Renal cortex interstitium (tissue), 15 donors: ENCODE measurements at places on chromosomes 16 and 17. TPM values are rescaled to one million over a fixed set of nuclear protein-coding genes. Genes with fewer than 3 reads are reported as not detected.

DNA sequence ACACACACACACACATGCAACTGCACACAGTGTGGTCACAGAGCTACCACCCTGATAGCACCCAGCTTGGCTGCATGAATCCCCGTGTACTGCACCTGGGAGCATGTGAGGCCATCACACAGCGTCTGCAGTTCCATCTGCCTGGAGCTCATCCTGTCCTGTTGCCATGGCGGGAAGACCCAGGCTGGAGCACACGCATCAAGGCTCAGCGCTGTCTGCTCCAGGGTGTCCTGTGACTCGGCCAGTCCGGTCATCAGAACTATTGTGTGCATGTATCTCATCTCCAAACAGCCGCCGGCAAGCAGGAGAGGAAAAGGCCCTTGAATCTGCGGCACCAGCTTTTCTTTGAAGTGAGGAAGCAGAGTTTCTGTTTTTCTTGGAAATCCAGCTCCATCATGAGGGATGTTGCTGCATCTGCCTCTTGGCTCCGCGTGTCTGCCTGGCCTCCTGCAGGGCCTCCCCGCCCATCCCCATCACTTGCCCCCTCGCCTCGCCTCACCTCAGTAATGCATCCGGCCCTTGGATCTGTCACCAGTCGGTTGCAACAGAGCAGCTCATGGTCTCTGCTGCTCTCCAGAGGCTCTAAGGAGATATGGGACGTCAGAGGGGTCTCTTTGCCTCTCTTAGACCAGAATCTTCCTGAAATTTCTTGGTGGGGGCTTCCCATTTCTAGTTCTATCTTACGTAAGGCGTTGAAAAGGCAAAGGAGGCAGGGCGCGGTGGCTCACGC, 23.7 kb downstream of the CACNG4 start:
- DNase-seq = no peak

DNA sequence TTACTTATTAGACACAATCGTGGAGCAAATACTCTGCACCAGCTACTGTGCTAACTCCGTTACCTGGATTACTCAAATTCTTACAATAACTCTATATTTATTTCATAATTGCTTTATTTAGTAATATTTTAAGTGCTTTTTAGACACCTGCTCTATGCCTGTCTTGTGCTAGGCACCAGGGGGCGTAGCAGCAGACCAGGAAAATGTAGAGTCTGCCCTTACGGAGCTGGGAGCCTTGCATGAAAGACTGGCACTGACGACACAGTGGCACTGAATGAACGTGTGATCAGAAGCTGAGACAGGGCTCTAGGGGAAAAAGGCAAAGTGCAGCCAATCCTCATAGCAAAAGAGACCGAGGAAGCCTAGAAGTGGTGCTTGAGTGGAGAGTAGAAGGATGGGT, 486.5 kb downstream of the CDH13 start:
- DNase-seq = no peak

- no peak for DNase-seq
These were observed 6.4 kb upstream of the SOCS3 start for GRCh38 chr17:78366109-78366848.

GRCh38 chr16:22684574-22685458, 129.1 kb upstream of the HS3ST2 start:
- DNase-seq = no peak

GRCh38 chr16:58345574-58346354, 46.5 kb upstream of the GINS3 start:
- DNase-seq = no peak

DNA sequence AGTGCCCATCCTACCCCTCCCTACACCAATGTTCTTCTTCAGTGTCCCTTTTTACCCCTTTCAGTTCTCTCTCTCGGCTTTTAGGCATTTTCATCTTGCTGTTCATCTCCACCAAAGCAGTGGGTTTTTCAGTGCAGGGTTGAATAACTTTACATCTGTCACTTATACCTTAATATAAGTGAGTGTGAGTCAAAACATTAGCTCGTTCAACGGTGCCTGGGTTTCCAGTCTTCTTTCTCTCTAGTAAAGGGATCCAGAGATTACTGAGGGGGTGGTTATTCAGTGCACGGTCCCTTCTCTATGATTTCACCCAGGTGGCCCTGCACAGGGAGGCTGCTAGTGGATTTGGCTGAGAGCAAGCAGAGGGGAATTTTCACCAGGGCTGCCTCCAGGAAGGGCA, 210.6 kb upstream of the CDH5 start:
- no peak for DNase-seq

GRCh38 chr17:71753070-71753469, 367.8 kb upstream of the SOX9 start:
- DNase-seq = no peak

DNA sequence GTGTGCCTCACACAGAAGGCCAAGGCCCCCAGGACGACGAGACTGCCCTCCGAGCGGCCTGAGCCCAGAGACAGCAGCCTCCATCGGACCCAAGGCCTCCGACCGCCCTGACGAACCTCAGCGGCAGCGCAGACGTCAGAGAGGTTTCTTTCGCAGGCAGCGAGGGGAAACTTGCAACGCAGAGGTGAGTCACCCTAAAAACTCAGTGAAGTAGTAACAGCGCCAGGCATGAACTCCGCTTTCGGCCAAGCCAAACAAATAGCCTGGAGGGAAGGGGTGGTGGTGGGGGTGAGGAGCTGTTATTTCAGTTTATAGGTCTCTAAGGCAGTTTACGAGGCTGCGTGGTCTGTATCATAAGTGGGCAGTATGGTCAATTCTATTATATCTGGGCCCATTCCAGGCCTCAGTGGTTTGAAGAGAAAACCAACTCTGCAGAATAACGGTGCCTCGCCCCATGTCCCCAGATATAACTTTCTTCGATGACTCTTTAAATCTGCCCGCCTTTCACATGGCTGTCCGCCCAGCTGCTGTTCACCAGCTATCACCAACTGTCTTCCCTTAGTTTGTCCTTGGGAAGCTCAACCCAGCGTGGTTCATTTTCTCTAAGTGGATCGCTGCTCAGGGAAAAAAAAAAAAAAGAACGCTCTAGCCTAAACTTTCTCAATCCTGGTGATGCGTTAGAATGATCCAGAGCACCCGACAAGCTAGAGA, 43.5 kb upstream of the FOXF1 start:
- DNase-seq = no peak

DNA sequence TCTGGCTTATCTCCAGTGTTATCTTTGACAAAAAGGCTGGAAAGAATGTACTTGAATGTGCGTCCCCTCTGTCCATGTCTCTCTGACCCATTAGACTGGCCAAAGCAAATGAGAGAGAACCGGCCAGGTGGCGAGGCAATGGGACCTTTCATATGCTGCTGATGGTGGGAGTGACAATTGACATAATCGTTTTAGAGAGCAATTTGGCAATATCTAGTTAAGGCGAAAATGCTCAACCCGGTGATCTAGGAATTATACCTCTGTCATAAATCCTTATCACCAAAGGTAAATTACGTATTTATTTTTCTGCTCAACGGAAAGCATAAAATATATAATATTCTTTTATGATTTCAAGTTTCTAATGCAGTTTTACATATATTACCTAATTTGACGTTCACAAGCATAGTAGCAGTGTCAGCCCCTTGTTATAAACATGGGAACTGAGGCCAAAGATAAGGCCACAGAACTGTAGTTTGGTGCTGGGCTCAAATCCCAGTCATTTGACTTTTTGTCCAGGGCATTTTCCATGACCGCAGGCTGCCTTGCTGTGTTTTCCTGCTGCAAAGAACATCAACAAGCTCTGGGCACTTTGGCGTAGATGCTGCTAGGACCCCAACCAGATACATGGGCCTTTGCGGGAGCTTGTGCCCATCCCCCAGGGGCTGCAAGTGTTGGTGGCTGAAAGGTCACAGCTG, 14.7 kb upstream of the SDK2 start:
- no peak for DNase-seq

GRCh38 chr17:69869667-69870066, 205.4 kb upstream of the KCNJ16 start:
- no peak for DNase-seq

- no peak for DNase-seq
These were observed 65.7 kb upstream of the LRRC37A3 start for GRCh38 chr17:64984851-64985521.

DNA sequence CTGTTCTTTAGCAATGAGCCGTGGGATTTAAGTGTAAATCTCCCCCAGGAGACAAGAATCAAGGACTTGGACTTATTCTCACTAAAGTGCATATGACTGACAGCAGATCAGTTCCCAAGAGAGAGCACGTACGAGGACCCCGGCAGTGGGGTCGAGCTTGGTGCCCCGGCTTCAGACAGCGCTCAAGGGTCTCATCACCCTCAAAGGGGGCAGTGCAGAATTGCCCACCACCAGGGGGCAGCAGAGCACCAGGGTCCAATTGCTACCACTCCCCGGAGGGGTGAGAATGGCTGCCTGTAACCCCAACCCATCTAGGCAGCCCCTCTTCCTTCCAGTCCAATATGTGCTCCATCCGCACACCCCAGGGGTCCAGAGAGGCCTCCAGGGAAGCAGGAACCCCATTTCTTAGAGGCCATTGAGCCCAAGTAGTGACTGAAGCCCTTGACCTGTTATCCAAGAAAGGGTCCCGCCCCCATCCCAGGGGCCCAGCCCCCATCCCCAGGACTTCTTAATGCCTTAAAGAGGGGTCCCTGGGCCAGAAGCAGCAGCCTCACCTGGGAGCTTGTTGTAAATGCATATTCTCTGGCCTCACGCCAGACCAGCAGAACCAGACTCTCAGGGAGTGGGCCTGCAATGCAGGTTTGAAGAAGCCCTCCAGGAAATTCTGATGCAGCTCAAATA, 86.1 kb downstream of the ZDHHC7 start:
- no peak for DNase-seq

GRCh38 chr16:68492151-68492542, 43.8 kb upstream of the SMPD3 start:
- no peak for DNase-seq

GRCh38 chr16:22355487-22355908, 18.9 kb downstream of the CDR2 start:
- no peak for DNase-seq

DNA sequence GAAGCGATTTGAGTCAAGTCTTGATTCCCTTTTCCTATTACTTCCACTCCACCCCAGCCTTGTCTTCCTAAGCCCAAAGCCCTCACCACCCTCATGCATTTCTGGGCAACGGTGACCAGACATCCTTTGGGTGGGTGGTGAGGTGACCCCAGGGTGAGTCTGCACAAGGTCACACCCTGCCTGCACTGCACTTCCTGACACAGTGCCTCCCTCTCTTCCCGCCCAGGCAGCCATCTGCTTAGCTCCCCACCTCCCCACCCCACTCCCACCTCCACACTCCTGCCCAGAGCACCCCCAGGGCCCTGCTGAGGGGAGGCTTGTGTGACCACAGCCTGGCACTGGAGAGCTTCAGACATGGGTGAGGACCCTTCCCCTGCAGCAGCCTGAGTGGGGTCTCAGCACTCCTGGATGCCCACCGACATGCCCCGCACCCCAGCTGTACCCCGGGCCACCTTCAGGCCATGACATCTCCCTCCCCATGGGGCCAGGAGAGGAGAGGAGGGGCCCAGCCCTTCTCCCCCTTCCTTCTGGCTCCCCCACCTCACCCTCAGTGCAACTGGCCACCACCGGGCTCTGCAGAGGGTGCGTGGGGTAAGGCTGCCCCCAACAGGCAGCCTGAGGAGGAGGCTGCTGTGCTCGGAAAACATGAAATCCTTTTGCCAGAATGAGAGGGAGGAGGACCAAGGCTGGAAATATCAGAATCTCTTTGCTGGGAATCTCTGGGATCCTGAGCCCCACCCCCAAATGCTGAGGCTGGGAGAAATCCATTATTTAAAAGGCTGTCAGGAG, 68.6 kb downstream of the CCT6B start:
- DNase-seq = no peak

DNA sequence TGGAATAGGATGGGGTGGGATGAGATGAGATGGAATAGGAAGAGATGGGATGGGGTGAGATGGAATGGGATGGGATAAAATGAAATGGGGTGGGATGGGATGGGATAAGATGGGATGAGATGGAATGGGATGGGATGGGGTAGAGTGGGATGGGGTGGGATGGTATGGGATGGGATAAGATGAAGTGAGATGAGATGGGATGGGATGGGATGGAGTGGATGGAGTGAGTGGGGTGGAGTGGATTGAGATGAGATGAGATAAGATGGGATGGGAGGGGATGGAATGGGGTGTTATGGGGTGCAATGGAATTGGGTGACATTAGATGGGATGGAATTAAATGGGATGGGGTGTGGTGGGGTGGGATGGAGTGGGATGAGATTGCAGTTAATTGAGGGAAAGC, 279.2 kb upstream of the CDH5 start:
- DNase-seq = no peak

- no peak for DNase-seq
These were observed 14.1 kb downstream of the CCL4 start for GRCh38 chr17:36117505-36118382.

DNA sequence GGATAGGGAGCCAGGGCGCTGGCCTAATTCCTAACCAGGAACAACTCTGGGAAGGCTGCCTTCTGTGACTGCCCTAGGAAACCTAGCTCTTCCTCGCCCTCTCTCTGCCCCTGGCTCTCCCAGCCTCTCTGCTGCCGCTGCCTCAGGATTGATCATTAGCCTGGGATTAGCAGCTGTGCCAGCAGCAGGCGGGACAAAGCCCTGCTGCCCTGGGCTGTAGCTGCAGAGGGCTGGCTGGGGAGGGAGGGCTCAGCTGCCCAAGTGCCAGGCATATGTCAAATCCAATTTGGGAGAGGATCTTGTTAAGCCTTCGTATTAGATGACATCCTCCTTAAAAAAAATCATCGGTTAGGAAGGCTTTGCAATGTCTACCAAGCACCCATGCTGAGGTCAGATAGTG, 144.8 kb upstream of the CCL2 start:
- no peak for DNase-seq

Gene KIF2B
- not detected for polyA plus RNA-seq

Gene CORO6
- polyA plus RNA-seq = 4.5 TPM

Gene BAIAP3
- 14.6 TPM for polyA plus RNA-seq

Gene EPX
- polyA plus RNA-seq = 0.68 TPM

Gene IRX6
- polyA plus RNA-seq = 7.9 TPM

Gene ITGB3
- 17.0 TPM for polyA plus RNA-seq

Gene CLEC19A
- 0.27 TPM for polyA plus RNA-seq

Gene ZNF213
- 13.3 TPM for polyA plus RNA-seq

Gene SLC13A2
- polyA plus RNA-seq = 13.3 TPM

Gene SPNS2
- 45.7 TPM for polyA plus RNA-seq

Gene HSPB9
- polyA plus RNA-seq = 0.30 TPM

Gene RNF222
- polyA plus RNA-seq = not detected

Gene EZH1
- 65.1 TPM for polyA plus RNA-seq
